ENCODE measurements at places on chromosomes 13 and 19.
A peak's percentile ranks its signal among the peaks of the same experiment; 100 is the strongest.

DNA sequence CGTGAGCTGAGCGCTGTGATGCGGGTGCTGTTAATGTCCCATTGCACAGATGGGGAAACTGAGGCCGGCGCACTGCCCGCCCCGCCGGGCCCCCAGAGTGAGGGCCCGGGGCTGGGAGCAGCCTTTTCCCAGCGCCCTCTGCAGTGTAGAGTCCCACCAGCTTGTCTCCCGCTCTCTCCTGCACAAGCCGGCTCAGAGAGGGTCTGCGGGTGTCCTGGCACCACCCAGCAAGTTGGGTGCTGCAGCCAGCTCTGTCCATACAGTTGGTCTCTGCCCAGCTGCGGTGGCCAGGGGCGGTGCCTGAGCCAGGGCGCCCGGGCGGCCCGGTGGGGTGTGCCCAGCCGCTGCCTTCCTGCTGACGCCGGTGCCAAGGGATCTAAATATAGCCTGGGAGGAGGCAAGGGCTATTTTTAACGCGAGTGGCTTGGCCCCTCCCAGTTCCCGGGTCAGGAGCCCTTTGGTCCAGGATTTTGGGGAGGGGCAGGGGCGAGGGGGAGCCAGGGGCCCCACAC is 19.3 kb downstream of the GADD45B start:
- peak; percentile 87 for DNase-seq

DNA sequence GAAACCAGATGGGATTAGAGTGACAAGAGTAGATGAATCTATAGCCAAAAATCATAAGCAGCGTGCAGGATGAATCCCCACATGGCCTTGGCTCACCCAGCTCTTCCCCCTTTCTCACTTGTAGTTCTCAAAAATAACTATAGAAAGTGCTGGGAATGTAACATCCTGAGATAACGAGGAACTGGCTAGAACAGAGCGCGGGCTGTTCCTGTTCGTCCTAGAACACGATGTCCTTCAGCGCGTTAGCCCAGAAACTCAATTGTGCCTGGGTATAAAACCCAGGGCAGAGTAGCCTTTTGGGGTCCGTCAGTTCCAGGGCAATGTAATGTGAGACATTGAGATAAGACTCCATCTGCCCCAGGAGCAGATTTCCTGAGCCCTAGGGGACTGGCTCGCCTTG is 326.2 kb downstream of the TSHZ3 start:
- DNase-seq: no peak

DNA sequence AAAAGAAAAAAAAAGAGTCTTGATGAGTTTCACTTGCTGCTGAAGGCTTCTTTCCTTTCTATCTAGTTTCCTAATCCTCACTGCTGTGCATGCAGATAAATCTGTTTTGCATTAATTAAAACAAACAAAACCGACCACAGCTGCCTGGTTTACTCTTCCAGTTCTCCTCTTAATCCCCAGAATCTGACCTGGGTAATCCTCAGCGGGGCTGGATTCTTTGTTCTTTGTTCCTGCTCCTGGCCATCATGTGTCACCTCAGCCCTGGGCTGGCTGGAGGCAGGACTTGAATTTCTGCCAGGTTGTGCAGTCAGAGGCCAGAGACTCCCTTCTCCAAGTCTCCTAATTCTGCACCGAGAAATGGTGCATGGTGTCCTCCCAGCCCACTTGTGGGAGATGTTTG is 52.2 kb upstream of the CYP4F8 start:
- no peak for DNase-seq

DNA sequence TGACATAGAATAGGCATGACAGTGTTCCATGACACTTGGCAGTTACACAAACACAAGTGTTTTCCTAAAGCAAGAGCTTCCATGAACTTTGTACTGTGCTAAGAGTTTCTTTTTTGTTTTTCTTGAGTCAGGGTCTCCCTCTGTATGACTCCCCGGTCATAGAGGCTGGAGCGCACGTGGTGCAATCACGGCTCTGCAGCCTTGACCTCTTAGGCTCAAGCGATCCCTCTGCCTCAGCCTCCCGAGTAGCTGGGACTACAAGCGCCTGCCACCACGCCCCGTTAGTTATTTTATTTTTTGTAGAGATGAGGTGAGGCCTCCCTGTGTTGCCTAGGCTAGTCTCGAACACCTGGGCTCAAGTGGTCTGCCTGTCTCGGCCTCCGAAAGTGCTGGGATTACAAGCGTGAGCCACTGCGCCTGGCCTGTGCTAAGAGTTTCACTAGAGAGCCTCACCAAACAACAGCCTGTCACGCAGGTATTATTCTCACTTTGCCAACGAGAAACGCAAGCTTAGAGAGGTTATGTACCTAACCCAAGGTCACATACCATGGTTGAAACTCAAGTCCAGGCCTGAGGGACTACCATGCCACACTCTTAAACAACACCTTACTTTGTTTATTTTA is 355.9 kb downstream of the KLF12 start:
- DNase-seq: no peak

DNA sequence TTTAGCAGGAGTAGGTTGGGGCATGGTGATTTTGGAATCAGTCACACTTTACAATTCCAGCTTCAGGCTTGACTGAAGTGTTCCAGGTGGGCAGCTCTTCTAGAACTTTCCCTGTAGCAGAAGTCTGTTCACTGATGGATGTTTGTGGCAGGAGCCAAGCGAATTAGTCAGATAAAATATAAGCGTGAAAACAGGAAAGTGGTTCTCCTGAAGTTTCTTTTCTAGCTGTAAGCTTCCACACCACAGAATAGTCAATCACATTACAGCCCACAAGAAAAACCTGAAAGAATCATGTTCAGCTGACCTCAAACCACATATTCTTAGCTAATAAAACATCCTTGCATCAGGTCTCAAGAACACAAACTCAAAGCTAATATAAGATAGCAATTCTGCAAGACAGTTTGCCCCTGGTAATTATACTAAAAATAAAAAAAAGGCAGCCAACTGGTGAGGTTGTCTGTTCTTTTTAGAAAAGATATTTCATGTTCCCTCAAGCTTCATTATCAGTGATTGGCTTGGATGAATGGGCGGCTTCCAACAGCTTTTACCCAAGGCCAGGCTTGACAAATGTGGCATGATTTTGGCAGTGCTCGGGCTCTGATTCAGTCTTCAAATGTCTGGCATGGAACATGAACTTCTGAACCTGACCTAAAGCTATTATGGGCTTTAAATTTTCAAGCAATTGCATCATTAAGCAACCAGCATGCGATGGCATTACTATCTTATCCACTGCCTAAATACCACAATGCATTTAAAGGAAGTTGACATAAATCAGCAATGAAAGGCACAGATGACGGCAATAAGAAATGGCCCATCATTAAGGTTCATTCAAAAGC is 136.8 kb downstream of the DCLK1 start:
- peak; percentile 82 for DNase-seq

GRCh38 chr13:23609414-23609760 is 39.2 kb downstream of the TNFRSF19 start:
- no peak for DNase-seq
